Left lung (tissue), 14 donors: ENCODE measurements at places on chromosomes 7 and 10. TPM values are rescaled to one million over a fixed set of nuclear protein-coding genes. Genes with fewer than 3 reads are reported as not detected.

- DNase-seq = no peak
Measured at GRCh38 chr10:98528805-98529183, 82.1 kb upstream of the HPS1 start.

KCNH2 gene
- 5.3 TPM for polyA plus RNA-seq

DNA sequence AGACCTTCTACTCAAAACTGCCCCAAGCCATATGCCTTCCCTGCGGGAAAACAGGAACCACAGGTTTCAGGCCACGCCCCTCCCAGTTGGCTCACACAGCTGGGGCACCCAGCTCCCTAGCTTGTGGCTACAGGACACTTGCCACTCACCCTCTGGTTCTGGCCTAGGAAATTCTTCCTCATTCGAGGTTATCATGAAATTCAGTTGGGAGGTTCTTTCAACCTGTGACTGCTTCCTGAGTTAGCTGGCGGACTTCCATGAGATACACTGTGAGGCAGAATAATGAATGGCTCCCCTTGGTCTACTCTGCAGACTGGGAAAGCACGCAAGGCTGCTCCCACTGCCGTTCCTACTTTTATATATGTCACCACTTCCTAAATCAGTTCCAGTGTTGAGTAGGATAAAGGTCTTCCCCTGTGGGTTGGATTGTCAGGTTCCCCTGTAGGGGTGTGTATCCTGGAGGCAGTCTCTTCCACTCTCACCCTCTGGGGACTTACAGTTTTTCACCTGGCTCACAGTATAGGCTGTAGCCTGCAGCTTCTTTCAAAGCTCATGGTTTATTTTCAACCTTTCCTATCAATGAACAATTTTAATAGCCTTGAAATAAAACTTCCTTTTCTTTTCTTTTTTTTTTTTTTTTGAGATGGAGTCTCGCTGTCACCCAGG, 37.0 kb downstream of the GPR22 start:
- peak; percentile 87 for DNase-seq

SPDYE2 gene
- 6.2 TPM for polyA plus RNA-seq

- DNase-seq = no peak
Measured at GRCh38 chr7:3540456-3541220, 239.6 kb downstream of the SDK1 start.

DNA sequence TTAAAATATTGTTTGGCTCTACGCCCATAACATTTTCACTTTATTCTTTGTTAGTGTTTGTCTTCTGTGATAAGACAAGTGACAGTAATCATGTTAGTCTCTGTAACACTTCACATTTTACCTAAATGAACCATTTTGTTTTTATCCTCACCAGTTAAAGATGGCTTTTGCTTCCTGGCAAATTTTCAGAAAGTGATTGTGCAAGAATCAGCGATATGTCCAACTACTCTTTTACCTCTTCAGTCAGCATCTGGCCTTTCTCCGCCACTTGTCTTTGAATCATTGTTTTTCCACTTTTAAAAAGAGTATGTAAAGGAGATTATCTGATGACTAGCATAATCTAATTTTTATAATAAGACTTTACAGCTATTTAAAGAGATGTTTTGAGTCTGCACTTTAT, 3.5 kb downstream of the DGKB start:
- peak; percentile 10 for DNase-seq

GRCh38 chr10:111114758-111115500, 38.1 kb downstream of the ADRA2A start:
- DNase-seq = no peak

DNA sequence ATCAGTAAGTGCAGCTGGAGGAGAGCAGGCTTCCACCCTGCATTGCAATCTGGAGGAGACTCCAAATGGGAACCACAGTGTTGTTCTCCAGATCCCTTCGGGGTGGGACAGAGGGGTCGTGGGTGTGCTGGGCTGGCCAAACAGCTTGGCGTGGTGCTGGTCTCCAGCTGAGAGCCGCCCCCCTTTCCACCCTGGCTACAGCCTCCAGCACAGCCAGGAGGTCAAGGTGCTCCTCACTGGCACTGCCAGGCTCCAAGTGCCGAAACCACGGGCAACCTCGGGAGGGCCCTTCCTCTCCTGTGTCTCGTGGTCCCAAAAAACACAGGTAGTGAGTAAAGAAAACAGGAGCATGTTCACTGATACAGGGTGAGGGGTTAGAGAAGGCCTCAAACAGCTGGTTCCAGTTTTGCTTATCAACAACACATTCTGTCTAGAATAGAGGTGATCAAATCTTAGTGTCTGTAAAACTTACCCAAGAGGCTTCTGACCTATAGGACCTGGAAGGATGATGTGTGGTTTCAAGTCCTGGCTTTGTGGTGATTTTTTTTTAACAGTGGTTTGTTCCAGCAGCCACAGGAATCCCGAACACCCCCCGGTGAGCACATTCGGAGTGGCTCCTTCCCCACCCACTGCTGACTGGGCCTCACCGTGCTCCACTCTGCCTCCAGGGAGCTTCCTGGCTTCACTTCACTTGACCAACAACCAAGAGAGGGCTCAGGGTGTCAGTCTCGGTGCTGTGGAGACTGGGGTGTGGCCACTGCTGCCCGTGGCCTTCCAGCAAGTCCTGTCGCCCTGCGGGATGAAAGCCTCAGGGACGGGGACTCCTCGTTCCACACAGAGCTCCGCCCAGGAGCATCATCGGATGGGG, 31.2 kb upstream of the EN2 start:
- peak; percentile 64 for DNase-seq

GRCh38 chr7:16942929-16943509, 61.2 kb upstream of the AGR3 start:
- DNase-seq = no peak

DNA sequence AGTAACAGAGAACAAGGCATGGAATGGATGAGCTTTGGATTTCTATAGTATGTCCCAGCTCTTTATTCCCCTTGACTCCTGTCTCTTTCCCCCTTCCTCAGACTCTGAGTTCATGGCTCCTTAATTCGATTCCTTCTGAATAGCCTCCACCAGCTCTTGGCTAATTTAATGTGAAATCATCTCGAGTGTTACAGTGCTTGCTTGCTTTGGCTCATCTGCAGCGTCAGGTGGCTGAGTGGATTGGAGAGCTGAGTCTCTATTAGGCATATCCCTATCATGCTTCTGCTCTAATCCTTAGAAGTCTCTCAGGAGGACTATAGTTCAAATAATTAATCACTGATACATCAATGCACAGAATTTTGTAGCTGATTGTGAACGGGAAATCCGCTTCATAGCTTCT, 134.6 kb downstream of the LRRC4 start:
- DNase-seq = no peak

ZSWIM8 gene
- 119 TPM for polyA plus RNA-seq

DGKI gene
- polyA plus RNA-seq = 0.54 TPM

AEBP1 gene
- 60.6 TPM for polyA plus RNA-seq

ADAM12 gene
- polyA plus RNA-seq = 8.6 TPM

DNA sequence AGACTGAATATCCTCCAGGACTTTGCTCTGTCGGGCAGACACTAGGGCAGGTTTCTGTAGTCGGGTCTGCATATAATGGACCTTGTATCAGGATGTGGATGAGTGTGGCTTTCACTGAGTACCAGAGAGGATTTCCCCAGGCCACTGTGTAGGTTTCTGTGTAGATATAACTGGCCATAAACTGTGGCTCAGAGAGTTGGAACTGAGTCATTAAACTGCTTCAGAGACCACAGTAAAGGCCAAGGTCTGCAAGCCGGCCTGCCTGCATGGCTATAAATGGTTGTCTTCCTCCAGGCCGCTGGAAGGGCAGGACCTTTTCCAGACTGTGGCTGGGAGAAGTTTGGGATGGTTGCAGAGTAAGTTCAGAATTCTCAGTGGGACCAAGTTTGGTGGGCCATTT, 16.9 kb downstream of the ZNF92 start:
- no peak for DNase-seq

DNA sequence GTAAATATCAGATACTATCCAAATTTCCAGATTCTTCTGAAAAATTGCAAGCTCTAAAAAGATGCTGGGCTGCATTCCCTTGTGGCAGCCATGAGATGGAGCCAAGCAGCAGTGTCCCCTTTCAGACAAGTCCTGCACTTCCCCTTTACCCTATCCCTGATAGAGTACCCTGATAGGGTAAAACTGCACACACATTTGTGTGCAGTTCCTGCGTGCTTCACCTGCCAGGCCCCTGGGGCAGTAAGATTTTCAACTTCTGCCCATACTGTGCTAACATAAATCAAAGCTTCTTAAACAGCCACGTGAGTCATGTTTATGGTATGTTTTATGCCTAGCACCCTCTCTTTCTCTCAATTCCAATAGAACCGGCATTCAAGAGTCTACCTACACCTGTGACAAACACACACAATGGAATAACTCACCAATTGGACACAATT, 52.2 kb downstream of the IFIT5 start:
- DNase-seq = no peak

DNA sequence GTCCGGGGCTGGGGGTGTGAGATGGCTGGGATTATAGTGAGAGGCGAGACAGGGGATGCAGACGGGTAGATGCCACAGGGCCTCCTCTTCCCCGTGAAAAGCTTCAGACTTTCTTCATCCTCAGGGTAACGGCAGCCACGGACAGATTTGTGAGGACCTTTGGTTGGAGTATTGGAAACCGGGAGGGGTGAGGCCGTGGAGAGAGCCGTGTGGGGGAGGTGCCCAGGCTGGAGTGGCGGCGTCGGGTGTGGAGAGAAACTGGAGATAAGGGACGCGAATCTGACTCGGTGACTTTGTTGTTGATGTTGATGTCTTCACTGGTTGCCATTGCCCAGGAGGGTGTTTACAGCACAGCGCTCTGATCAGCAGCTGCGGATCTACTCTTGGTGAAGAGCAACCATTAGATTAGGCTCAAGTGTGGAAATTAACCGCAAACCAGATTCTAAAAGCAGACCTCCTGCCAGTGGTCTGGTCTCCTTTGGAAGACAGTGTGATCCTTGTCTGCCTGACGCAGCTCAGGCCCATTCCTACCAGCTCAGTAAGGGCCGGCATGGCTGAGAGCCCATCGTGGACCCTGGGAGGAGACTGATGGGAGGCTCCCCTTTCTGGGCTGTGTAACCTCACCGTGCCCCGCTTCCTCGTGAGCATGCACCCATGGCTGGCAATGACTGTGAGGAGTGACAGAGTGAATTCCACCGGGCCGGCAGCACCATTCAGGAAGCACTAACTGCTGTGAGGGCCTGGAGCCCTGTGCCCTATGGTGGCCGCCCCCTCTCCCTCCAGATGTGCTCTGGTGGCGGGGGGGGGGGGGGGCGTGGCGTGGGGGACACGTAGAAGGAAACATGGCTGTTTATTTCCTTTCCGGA, 90.3 kb downstream of the INPP5A start:
- peak; percentile 49 for DNase-seq

DNA sequence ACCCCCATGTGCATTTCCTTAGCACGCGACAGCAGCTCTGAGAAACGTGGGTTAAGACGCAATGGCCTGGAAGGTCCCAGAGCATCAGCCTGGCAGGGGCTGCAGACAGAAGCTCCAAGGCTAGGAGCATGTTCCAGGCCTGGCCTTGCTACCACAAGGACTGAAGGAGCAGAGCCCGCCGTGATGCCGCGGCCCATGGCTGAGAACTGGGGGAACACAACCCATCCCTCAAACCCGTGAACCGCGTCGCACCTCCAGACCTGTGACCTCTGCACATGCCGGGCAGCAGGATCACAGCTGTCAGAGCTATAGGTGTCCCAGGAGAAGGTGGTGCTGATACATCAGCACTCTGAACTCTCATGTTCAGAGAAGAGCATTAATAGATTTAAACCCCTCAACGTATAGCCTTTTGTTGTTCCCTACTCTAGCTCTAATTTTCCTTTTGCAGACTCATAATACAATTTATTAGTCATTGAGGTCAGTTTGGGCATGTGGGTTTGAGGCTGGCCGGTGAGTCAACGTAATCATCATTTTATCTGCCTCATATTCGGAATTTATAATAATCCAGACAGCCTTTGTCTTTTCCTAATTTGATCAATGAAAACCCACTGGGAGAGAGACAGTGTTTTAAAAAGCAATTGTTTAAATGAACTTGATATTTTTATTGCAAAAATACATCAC, 222.5 kb upstream of the TCERG1L start:
- DNase-seq = no peak

DNA sequence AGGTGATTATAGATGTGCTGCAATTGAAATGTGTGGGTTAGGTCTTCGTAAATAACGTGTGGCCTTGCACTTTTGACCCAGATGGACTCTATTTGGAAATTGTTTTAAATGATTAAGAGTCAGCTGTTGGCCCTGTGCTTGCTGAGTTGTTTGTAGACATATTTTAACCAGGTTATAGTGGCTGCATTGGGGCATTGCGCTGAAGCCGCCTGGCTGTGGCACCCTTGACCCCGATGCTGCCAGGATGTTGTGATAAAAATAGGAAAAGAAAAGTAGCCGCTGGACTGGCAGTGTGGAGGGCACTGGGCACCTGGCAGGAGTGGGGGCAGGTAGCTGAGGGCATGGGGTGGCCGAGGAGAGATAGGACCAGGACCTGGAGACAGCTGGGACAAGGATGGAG, 13.4 kb downstream of the LRRC27 start:
- no peak for DNase-seq

DNA sequence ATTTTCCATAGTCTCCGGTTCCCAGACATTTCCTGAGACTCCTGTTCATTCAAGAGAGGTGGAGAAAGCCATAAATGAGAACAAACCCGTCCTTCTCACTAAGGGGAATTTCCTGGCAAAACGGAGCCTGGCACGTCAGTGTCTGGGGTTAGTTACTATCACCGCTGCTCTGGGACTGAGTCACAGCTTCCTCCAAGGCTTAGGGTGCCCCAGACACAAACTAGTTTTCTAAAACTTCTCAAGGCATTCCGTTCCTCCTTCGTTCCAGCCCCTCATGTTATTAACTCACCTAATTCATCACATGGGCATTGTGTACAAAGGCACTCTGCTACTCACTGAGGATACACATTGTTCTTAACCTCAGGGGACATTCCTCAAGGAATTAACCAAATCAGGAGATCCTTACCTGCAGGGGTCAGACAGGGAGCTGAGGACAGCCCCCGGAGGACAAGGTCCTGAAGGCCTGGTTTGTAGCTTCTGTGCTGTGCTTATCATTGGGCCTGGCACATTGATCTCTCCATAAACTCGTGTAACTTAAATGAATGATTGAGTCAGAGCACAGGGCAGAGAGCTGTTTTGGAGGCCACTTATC, 103.0 kb upstream of the KLF6 start:
- no peak for DNase-seq

- peak; percentile 94 for DNase-seq
Measured at GRCh38 chr10:96719850-96720421, 378 bp downstream of the PIK3AP1 start.

GRCh38 chr10:12412666-12413368, 63.5 kb downstream of the CAMK1D start:
- DNase-seq = no peak

- no peak for DNase-seq
Measured at GRCh38 chr7:52720856-52721255, 314.6 kb upstream of the POM121L12 start.

DNA sequence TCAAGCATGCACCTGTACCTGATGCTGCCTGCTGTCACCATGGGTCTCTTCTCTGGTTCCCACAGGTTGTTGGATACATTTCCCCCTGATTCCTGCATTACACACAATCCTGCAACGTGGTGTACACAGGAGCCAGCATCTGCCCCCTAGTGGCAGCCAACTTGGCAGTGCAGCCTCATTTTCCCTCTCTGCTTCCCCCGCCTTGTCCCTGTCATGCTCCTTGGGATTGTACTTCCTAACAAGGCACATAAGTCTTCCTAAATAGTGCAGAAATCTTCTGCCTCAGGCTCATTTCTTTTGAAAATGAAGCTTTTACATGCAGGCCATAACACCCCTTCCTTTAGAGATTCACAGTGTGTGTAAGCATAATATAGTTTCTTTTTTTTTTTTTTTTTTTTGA, 387.5 kb downstream of the CCSER2 start:
- no peak for DNase-seq

- DNase-seq = no peak
Measured at GRCh38 chr7:43856996-43857395, 12.3 kb downstream of the MRPS24 start.

CASP2 gene
- polyA plus RNA-seq = 62.3 TPM

GRCh38 chr10:44935201-44935965, 24.2 kb upstream of the RASSF4 start:
- DNase-seq = no peak
